Daoy (cell line): ENCODE measurements at places on chromosomes 13 and 19. TPM values are rescaled to one million over a fixed set of nuclear protein-coding genes. Genes with fewer than 3 reads are reported as not detected.

- no peak for DNase-seq
Observed at GRCh38 chr13:33188093-33188882, 97.3 kb downstream of the STARD13 start.

DNA sequence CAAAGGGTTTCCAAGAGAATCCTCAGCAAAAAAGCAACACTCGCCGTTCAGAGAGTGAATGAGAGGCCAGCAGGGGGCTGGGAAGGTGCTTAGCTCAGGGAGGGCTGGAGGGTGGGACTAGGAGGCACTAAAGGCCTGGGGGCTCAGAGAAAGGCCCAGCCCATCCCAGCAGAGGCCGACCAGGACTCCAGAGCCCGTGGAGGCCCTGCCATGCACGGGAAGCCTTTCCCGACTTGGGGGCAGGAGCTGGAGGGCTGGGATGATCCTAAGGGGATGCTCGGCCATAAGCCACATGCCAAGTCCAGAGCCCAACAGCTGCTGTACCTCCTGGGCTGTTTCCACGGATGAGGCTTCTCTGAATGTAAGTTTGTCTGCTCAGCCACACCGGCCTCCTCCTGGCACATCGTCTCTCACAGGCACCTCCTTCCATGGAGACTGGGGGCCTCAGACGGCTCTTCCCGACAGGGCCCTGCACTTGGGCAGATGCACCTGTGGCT, 19.5 kb downstream of the RASA3 start:
- no peak for DNase-seq

DNA sequence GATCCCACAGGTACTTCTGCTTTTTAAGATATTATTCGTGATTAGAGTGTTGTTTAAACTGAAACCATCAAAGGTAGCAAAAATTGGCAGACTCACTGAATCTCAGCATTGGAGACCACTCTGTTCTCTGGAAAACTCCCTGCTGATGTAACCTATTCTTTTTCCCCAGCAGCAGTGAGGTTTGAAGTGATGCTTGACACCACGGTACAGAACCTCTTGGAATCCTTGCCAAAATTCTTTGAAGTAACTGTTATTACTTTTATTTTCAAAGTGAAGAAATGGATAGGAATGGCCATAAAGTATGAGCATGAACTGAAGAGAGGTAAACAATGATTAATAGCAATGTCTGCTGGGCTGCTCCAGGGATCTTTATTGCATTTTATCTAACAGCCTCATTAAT, 66.4 kb upstream of the KL start:
- no peak for DNase-seq

GRCh38 chr13:45402641-45403040, 15.5 kb downstream of the SLC25A30 start:
- no peak for DNase-seq

DNA sequence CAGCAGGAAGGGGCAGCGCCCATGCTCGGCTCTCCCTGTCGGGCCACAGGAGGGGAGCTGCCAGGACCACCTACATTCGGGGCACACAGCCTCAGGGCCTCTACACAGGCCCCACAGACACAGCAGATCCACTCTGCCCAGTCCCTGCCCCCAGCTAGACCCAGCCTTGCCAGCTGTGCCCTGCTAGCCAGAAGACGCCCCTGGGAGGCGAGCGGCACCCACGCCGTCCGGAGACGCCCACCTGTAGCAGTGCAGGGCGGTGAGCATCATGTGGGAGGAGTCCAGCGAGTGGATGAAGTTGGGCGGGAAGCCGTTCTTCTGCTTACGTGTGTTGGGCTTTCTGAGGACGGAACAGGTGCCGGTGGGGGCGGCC, 15.1 kb downstream of the POLRMT start:
- no peak for DNase-seq

GRCh38 chr13:45297456-45298205, 43.4 kb downstream of the TPT1 start:
- no peak for DNase-seq

GRCh38 chr19:13877303-13877702, 369 bp downstream of the NANOS3 start:
- no peak for DNase-seq

DNA sequence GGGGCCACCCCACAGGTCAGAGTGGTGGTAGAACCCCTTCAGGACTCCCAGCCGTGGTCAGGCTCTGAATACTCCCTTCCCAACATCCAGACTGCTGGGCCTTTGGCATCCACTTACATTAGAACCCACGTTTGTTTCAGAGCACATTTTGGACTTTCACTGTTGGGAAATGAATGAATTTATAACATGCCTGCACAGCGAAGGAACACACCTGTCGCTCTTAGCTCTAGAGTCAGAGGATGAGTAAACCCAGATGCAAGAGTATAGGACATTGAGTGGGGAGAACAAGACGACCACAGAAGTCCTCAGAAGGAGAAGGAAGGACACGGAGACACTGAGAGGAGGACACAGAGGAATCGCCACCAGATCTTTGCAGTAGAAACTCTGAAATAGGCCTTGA, 30.9 kb downstream of the SHISA2 start:
- DNase-seq: no peak

DNA sequence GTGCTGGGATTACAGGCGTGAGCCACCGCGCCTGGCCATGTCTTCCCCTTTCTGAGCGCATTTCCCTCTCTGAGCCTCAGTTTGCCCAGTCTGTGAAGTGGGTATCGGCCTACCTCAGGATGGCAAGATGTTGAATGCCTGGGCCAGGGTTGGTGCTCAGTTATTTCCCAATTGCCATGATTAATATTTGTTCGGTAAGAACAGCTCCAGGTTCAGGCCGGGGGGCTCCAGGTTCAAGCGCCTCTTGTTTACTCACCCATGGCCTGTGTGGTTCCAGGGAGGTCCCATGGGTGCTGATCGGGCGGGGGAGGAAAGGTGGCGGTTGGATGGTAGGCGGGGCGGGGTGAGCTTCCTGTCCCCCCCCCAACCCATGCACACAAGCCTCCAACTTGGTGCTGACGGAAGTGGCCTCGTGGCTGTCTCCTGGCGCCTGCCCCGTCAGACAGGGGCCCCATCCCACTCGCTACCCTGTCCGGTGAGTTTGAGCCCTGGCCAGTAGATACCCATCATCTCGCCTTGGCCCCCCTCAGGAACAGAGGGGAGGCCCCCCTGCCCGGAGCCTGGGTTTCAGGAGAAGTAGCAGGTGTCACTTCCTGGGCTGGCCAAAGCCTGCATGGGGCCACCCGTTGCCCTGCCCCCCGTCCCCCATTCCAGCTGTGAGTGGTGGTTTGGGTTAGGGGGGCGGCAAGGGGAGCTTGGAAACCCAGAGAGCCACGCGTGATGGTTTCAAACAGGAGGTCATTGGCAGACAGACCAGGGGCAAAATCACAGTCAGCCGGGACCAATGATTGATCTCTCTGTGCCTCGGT, at the start of gene FCHO1:
Gene FCHO1, plus strand, starts transcription at position 375 of the 809 bp plus-strand sequence. CDS start 3,688 bp downstream, outside the sequence.
- DNase-seq: peak; percentile 39

- no peak for DNase-seq
Observed at GRCh38 chr19:35052599-35053190, 11.2 kb downstream of the HPN start.

GRCh38 chr19:21434516-21434915, 37.6 kb downstream of the ZNF493 start:
- DNase-seq: no peak

DNA sequence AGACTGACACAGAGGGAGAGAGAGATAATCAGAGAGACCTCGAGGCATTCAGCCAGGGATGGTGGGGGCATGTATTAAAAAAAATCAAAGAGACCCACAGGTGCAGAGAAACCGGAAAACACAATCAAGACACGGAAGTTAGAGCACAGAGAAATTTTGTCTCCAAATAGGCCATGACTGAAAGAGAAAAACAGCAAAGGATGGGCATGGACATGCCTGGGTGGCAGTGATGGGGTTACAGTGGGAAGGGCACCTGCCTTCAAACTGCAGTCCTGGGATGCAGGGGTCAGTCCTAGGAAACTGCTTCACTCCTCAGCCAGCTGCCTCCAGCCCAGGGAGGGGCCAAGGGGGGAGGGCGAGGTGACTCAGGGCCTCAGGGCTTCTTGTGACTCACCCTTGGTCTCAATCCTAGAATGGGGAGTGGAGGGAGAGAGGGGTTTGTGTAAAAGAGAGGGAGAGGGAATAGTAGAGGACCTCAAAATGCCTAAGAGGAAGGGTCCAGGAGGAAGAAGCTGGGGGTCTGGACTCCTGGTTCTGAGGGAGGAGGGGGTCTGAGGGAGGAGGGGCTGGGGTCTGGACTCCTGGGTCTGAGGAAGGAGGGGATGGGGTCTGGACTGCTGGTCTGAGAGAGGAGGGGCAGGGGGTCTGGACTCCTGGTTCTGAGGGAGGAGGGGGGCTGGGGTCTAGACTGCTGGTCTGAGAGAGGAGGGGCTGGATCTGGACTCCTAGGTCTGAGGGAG, 3.6 kb upstream of the KCNN4 start:
- peak; percentile 94 for DNase-seq

ZSCAN18 gene
- total RNA-seq: 7.7 and 8.0 TPM in 2 replicates

LYPD4 gene
- not detected in 2 replicates for total RNA-seq
